ENCODE measurements at places on chromosomes 1 and 21.
A peak's percentile ranks its signal among the peaks of the same experiment; 100 is the strongest.

DNA sequence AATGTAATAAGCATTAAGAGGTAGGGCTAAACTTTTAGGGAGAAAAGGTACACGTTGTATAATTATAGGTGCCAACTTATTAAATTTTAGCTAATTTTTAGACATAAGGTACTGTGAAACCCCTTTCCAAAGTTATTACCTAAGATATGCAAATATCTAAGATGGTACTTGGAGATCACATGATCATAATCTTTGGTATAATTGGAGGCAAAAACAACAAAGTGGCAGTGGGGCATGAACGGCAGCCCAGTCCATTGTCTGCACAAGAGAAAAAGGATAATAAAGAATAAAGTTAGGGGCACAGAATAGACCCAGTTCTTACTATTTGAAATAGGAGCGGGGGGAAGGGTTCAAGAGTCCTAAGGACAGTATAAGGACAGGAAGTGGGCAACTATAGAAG lies 51.2 kb downstream of the DESI2 start:
- DNase-seq, result no peak

DNA sequence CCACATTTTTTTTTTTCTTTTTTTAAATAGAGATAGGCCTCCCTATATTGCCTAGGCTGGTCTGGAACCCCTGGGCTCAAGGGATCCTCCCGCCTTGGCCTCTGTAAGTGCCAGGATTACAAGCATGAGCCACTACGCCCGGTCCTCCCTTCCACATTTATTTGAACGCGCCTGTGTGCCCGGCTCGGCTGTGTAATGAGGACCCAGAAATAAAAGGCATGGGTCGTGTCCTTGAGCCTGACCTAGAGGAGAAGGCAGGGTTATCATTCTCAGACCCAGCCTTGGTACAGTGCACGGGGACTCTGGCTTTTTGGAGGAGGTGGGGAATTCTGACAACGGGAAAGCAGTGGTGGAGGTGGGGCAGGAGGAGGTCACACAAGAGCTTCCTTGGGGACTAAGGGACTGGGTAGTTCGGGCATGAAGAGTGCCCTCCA lies 841 bp downstream of the CENPF start:
- no peak for DNase-seq

- no peak for DNase-seq
These were observed 52.3 kb upstream of the MRPS6 start for GRCh38 chr21:34020983-34021553.

DNA sequence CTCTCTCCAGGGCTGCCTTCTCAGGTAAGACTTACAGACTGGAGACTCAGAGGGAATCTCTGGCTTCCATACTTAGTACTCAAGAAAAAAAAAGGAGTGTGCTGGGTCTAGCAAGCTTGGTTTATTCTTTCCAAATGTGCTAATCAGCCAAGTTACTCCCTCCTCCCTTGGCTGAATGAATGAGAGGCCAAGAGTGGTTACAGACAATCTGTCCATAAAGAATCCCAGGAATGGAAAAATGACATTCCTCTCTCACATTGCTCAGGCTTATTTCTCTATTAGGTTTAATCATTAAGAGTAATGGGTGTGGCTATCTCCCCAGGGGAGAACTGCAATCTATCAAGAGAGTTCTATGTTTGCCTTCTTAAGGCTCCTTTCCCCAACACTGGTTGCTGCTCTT lies 547.3 kb upstream of the PLXNA2 start:
- DNase-seq, result no peak

- DNase-seq, result no peak
These were observed 27.1 kb upstream of the LRRC38 start for GRCh38 chr1:13540866-13541265.

DNA sequence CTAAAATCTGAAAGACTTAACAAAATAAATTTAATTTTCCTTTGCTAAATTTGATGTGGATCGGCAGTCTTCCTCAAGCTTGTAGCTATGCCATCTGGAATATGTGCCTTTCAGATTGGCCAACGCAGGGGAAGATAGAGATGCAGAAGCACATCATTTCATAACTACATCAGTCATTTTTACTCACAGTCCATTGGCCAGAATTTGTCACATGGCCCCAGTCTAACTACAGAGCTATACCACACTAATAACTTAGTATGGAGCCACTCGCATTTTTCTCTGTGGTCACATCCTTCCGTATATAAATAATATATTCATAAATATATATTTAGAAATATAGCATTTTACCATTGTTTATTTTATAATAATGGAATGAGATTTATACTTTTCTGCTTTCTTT lies 59.0 kb upstream of the PRRX1 start:
- no peak for DNase-seq

DNA sequence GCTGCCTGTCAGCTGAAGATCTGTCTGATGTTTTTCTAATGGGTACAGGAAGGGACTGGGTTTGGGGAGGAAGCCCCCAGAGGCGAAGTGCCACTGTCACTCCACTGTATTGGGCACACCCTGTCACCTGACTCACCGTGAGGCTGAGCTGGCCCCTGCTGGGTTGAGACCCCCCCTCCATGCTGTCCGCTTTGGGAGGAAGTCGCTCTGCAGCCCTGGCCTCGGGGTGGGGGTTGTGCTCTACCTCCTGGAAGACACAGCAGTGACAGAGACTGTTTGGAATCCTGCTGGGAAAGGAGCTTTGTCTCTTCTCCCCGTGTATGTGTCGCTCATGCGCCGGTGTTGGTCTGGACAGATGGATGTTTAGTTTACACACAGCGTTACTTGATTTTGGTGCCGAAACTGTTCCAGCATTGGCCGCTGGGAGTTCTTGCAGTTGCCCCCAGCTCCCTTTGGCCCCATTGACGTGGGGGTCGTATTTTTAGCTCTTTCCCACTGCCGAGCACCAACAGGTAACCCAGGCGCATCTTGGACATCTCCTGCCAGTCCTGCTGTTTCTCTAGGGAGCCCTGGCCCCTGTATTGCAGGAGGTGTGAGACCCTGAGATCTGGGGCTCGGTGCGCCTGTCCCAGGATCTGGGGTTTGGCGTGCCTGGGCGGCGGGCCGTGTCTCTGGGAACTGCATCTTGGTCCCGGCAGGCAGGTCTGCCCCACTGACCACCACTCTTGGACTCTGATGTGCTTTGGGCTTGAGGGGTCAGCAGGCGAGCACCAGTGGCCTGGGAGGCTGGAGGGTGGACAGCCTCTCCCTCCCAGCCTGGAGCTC lies 30.3 kb downstream of the SLX9 start:
- no peak for DNase-seq

DNA sequence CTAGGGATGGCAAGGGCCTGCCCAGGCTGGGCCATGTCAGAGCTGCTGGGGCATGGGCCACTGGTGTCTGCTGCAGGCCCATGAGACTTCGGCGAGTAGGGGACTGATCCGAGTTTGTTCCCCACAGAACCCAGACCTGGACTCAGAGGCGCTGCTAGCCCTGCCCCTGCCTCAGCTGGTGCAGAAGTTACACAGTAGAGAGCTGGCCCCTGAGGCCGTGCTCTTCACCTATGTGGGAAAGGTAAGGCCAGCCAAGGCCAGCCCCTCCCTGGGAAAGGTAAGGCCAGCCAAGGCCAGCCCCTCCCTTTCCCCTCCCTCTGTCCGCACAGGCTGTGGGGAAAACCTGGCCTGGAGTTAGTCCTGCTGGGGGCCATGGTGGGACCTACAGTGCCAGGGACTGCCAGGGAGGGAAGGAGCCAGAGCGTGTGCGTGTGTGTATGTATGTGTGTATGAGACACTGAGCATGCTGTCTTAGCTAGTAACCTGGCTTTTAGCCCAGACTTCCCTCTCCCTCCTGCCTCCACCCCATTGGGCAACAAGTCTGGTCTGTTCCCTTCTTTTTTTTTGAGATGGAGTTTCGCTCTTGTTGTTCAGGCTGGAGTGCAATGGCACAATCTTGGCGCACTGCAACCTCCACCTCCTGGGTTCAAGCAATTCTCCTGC lies 8.0 kb downstream of the FAAH start:
- DNase-seq, result no peak

DNA sequence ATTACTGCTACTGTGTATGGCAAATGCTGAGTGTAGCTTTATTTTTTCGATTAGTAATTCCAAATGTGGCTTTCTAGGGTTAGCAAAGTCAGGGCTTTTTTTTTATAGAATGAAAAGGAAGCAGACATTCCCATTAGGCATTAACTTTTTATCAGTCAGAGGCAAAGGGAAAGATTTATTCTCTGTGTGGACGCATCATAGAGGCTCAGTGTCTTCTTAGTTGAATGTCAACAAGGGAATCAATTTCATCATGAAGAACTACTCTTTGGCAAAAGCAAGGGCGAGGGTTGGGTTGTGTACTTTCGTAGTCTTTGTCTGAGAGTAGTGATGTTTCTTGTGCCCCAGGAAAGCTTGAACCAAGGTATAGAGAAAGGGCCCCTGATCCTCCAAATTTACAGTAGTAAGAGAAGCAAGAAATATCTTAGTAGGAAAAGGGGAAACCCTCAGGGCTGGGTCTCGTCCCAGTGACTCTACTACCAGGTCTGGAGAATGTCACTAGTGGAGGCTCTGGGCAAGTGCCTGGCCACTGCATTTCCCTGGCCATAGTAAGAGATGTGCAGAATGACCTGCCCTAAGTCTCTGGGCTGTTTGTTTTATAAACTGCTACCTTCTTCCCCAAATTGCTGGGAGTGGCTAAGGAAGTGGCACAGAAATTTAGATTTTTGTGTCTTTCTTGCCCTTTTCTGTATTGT lies 30.0 kb upstream of the MACF1 start:
- DNase-seq, result no peak

- DNase-seq, result no peak
These were observed 149.3 kb upstream of the ETV3 start for GRCh38 chr1:157287462-157287861.

GRCh38 chr1:227759341-227760300 lies 24.4 kb downstream of the SNAP47 start:
- DNase-seq, result no peak

GRCh38 chr1:176111835-176112234 lies 95.3 kb downstream of the COP1 start:
- DNase-seq, result no peak

- DNase-seq, result peak; percentile 91
These were observed at the start of gene PARS2 for GRCh38 chr1:54764133-54764921. PARS2 (minus strand) TSS chr1:54764523; CDS start chr1:54759161, 5,362 bp downstream.

DNA sequence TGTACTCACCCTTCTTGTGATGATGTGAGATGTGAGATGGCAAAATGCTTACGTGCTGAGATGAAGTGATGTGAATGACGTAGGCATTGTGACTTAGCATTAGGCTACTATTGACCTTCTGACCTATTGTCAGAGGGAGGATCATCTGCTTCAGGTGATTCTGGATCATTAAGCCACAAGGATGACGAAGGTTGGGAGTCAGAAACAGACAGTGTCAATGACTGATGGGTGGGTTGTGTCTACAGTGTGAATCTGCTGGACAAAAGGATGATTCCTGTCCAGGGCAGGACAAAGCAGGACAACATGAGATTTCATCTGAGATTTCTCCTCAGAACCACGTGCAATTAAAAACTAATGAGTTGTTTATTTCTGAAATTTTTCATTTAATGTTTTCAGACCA lies 129.0 kb downstream of the GABPA start:
- DNase-seq, result no peak

GRCh38 chr1:173100476-173101107 lies 49.9 kb upstream of the TNFSF18 start:
- DNase-seq, result no peak

DNA sequence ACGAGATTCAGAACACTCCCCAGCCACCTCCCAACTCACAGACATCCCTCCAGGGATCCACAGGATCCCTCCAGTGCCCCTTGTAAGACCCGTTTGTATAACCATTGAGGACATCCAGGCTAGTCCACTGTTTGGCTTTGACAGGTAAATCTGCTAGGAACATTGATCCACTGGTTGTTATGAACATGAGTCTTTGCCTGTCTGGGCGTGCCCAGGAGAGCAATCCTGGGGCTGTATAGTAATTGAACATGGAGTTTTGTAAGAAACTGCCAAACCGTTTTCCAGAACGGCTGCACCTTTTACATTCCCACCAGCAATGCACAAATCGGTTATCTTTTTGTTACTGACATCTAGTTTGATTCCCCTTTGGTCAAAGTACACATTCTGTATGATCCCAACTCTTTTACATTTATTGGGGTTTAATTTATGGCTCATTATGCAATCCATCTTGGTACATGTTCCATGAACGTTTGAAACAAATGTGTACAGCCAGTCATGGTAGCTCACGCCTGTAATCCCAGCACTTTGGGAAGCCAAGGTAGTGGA lies 88.7 kb downstream of the WDR4 start:
- DNase-seq, result no peak

Data from stimulated activated CD8-positive, alpha-beta memory T cell treated with anti-CD3 and anti-CD28 coated beads, Interleukin-15, amount 100 ng/mL, for 4 hours (primary cell).